ENCODE measurements at places on chromosomes 5 and 9. TPM values are rescaled to one million over a fixed set of nuclear protein-coding genes. Genes with fewer than 3 reads are reported as not detected.
A peak's percentile ranks its signal among the peaks of the same experiment; 100 is the strongest.

DNA sequence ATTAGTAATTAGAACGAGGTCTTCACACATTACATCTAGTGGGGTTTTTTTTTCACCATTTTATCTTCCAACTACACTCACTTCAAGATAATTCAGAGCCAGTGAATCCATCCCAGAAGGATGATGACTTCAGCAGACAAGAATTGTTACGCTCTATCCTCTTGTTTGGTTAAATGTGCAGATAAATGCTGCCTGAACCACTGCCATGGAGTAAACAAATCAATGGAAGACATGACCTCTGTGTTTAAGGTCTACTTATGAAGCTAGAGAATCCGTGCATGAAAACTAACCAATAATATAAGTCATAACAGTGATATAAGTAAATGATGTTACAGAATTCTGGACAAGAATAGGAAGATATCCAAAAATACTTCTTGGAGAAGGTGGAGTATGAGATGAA lies 602.6 kb downstream of the TLR4 start:
- no peak for DNase-seq

- no peak for DNase-seq
Observed at GRCh38 chr9:20043461-20043860, 254.6 kb upstream of the SLC24A2 start.

DNA sequence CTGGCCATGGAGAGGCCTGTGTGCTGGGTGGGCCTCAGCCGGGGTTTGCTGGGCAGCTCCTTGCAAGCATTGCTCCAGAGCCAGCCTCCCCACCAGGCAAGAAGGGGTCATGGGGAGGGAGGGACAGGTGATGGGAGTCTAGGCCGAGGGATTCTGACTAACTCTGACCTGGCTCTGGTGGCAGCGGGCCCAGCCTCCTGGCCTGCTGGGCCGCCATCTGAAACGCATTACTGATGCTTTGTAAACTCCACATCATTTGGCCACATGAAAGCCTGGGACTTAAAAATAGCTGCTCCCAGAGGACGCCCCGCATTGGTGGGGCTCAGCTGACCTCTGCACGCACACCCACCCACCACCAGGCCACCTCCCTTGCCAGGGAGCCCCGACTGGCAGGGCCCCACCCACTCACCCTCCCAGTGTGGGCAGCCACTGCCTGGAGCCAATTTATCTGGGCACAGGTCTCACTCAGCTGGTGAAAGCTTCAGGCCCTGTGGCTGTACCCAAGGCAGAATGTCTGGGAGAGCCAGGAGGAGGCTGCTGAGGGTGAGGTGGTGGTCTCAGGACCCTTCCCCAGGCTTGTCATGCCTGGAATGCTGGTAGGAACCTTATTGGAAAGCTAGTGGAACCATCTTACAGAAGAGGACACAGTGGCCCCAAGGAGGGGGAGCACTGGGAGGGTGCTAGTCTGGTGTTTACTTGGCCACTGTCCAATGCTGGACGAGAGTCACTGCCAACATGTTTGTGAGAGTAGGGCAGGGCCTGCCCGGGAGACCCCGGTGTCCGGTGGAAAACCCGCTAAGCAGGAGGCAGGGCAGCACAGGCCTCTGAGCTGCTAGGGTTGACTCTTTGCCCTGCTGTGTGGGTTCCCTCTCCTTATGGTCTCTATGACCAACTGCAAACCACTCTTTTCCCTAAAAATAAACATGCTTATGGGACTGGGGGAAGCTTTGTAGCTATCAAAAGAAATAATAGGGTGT lies 10.8 kb downstream of the TCF7 start:
- peak; percentile 94 for DNase-seq

DNA sequence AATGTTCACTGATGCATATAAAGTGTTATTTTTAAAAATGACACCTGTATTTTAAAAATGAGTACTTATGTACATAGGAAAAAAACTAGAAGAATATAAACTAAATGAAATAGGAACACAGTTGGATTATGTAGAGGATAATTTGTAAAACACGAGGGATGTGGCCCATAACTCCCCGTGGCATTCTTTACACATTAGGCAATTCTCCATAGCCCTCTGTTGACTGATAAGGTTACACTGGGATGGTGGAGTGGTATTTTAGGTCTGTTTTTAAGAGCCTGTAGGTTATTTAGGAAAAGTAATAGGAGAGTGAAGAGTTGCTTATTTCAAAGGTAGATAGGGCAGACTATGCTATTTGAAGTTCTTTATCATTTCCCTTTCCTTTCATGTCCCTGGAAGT lies 1.8 kb downstream of the CAVIN4 start:
- DNase-seq, result no peak

- DNase-seq, result peak; percentile 55
Observed at GRCh38 chr5:140362875-140363630, 3.1 kb downstream of the SLC4A9 start.

DNA sequence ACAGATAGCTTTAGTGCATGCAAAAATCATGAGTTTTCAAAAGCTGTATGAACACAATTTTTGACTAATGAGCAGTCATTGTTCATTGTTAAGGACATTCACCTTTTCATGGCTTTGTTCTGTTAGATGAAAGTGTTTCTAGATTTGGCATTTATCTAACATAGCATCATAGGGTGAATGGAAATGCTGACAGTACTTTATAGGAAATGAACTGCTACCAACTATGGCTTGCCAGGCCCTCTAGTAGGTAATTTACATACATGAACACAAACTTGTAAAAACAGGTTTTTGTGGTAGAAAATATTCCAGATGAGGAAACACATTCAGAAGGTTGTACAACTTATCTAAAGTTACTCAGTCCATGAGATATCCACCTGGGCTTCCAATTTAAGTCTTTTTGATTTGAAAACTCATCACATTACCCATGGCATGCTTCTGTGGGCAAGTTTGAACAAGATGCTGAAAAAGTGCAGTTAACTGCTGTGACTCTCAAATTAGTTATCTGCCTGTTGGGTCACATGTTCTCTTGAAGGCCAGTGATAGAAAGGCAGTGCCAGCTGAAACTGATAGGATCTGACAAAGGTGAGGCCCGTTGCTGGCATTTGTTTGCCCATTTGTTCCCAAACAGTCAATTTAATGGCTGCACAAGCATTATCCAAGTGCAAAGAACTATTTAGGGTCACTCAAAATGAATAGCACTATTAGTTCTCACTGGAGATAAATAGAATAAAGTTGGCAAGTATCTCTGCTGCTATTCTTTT lies 399.1 kb downstream of the MAN2A1 start:
- no peak for DNase-seq

DNA sequence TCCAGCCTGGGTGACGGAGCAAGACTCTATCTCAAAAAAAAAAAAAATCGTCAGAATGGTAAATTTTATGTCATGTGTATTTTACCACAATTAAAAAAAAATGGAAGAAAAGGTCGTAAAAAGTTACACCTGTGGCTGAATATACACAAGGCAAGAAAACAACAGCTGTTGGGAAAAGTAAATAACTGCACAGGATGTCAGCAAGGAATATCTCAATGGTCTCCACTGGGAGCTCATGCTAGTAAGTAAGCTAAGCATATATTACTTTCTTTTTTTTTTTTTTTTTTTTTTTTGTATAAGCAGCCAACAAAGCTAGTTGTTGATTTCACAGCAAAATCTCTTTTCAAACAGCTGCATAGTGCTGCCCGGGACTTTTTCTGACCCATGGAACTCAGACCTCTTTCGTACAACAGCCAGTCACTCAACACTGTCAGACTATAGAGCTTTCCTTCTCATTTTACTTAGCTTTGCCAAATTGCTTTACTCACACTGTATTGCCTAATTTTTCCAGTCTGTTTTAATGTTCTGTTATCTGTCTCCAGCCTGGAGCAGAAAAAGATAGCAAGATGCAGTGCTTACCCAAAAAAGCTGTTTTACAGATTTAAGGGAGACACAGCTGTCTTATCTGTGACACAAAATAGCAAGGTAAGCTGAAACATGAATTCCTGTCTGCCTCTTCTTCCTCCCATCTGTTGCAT lies 175.9 kb downstream of the ENC1 start:
- no peak for DNase-seq

GRCh38 chr9:113803811-113804589 lies 72.1 kb upstream of the ZNF618 start:
- DNase-seq, result no peak

- DNase-seq, result no peak
Observed at GRCh38 chr5:150419630-150420270, 7.0 kb upstream of the CD74 start.

DNA sequence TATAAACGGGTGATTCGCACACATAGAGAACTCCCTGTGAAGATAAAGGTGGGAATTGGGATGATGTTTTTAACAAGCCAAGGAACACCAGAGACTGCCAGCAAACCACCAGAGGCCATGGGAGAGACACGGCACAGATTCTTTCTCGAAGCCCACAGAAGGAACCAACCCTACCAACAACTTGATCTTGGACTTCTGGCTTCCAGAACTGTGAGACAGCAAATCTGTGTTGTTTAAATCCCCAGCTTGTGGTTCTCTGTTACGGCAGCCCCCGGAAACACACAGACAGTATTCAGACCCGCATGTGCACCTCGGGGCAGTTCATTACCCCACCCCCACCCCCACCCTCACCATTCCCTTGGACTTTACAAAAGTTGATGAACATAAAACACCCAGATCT lies 12.8 kb downstream of the AMBP start:
- no peak for DNase-seq

The ENTPD8 gene
- total RNA-seq, result 0.08 TPM

The STKLD1 gene
- 1.0 TPM for total RNA-seq

The MAP1B gene
- 50.3 TPM for total RNA-seq

The KIAA0825 gene
- total RNA-seq, result 2.3 TPM

Measured in H4 (cell line).